ENCODE measurements at places on chromosomes 2 and 18.

DNA sequence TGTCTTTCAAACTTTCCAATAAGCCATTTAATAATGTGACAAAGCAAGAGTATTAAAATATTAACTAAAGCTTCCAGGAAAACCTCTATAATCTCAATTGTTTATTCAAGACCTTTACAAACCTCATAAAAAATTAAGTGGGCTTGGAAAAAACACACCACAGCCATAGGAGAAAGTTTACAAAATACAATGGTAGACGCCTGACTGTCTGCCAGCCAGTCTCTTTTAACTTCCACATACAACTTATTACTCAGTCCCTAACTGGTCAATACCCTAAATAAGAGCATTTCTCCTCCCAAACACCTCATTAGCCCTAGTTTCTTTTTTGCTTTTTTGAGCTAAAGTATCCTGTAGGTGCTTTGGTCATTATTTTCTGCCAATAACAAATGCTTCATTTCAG, 247.4 kb upstream of the CYP26B1 start:
- DNase-seq: no peak

GRCh38 chr2:197885587-197885986, 81.2 kb downstream of the PLCL1 start:
- DNase-seq: no peak

- no peak for DNase-seq
Observed at GRCh38 chr2:169743549-169743948, 9.9 kb downstream of the KLHL23 start.

DNA sequence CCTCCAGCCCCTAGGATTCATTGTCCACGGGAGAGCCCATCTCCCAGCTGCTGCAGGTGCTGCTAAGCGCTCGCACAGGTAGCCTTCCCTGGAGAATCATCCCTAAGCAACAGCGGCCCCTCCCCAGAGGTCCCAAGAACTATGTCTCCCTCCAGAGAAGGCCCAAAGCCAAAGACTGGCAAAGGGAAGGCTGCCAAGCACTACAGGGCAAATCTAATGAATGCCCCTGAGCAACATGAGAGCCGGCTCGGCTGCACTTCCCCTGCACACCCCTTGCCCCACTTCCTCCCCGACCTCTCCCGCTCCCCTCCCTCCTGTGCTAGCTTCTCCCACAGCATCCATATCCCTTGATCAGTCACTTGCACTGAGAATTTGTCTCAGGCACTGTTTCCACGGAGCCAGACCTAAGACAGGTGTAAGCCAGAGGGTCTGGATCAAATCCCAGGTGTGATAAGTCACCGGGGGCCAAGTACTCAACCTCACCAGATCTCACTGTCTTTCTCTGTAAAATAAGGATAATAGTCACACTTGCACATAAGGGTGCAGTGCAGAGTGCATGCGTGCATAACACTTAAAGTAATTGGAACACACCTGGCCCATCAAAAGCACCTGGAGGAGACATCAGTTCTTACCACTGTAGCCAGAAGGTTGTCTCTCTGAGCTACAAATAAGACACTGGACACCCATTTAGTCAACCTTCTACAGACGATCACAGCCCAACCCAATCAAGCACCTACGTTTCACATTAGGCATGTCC, 20.1 kb upstream of the COL6A3 start:
- no peak for DNase-seq

DNA sequence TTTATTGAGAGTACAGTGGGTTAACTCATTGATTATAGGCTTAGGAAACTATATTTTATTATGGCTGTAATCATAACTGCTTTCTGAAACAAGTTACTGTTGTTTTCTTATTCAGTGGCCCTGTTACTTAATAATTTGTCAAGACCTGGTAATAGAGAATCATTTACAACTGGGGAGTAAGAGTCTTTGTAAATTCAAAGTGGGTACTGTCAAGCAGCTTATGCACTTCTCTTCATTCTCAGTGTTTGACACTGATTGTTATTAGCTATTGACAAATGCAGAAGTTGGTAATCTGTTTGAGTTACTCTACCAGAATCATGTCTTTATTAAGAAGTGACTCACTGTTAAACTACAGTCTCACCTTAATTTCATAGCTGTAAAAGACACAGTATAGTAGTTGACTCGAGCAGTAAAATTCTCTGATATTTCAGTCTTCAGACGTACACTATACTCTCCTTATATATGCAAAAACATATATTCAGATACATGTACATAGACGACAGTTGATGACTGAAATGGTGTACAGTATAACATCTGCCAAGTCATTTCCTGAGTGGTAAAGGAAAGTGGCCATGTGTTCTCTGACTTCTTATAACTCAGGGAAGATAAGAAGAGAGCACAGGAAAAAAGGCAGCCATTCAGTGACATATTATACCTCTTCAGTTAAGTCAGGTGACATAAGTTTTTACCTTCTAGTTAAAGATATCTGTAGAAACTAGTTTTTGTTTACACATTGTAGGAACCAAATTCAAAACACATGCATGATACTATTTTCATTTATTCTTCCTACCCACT, 36.0 kb upstream of the TTC27 start:
- DNase-seq: no peak

- no peak for DNase-seq
Observed at GRCh38 chr18:35703043-35703688, 121.6 kb downstream of the GALNT1 start.

- DNase-seq: no peak
Observed at GRCh38 chr2:33284287-33284686, 192.2 kb upstream of the RASGRP3 start.

- DNase-seq: no peak
Observed at GRCh38 chr2:17747684-17748452, 5.7 kb downstream of the SMC6 start.

GRCh38 chr18:76494231-76495005, 624 bp downstream of the ZNF516 start:
- DNase-seq: peak; percentile 54

DNA sequence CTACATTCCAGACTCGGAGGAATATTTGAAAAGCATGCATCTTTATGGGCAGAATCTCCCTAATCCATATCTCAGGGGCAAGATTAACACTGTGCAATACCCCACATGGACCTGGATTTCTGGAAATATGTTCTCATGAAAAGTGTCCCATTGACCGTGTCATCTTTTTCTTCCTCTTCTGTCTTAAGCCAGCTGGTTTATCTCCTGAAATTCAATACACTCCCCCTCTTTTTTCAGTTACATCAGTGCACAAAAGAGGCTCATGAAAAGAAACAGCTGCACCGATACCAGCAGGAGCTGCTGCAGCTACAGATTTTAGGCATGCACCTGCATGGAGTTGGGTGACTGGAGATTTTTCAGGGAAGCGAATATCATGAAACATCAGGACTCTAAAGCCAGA, 117.2 kb downstream of the SLC4A3 start:
- no peak for DNase-seq

DNA sequence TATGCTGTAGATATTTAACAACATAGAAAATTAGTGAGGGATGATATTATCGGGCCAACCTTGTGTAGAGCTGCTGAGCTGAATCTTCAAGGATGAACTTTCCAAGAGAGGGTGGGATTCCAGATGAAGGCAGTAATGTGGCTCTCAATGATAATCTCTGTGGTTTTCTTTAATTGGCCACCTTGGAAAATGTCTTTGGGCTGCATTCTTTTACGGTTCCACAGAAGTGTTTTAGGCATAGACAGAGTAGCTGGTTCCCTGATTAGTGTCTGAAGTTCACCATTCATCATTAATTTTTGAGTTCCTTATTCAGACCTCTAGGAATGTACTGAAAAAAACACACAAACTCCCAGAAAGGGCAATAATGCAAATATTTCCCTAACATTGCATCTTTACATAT, 1566.9 kb upstream of the PIK3C3 start:
- DNase-seq: no peak

GRCh38 chr2:207387001-207387571, 142.7 kb upstream of the CREB1 start:
- DNase-seq: no peak

DNA sequence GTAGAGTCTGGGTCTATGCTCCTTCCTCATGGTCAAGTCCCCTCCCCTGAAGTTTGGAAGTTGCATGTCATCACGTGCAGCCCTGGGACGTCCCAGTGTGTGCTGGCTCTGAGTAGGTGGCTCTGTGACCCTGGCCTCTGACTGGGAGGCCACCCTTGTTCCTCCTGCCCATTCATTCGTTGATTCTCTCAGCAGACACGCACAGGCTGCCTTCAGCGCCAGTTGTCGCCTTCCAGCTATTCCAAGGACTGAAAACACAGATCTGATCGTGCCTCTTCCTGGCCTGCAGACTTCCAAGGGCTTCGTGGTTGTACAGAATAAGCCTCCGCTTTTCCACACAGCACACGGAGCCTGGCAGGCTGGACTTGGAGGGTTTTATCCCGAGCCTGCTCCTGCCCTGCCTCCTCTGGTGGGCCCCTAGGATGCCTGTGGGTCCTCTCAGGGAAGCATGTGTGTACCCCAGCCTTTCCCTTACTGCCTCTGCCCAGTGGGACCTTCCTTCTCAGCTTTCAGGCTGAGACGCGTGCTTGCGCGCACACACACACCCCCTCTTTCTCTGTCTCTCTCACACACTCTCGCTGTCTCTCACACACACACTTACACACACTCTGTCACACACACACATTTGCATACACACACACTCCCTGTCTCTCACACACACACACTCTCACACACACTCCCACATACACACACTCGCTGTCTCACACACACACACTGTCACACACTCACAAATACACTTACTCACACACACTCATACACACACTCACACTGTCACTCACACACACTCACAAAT, 17.7 kb downstream of the SH3BP4 start:
- no peak for DNase-seq

DNA sequence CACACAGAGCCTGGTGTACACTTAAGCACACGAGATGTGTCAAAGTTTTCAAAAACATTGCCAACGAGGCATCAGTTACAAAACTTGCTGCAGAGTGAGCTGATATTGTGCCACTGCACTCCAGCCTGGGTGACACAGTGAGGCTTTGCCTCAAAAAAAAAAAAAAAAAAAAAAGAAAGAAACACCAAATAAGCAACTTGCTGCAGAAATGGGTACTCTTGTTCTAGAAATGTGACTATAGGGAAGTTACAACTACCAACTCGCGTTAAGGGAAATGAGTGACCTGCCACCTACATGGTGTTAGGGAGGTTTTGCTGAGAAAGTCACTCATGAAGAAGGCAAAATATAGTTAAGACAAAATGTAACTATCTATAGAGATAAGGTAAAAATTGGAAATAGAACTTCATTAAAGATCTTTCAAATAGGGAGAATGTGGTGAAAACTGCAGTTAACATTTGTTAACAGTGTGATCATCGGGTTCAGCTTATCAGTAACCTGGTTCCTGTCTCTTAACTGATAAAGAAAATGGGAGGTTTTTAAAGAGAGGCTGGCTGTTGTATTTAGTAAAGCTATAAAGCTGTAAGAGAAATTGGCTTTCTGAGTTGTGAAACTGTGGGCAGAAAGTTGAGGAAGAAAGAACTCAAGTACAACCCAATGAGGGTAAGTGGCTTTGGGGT, at the start of gene IL1RL1:
IL1RL1 (plus strand) TSS at position 600 of the 677 bp plus-strand sequence. CDS start 26,702 bp downstream, outside the sequence.
- no peak for DNase-seq

DNA sequence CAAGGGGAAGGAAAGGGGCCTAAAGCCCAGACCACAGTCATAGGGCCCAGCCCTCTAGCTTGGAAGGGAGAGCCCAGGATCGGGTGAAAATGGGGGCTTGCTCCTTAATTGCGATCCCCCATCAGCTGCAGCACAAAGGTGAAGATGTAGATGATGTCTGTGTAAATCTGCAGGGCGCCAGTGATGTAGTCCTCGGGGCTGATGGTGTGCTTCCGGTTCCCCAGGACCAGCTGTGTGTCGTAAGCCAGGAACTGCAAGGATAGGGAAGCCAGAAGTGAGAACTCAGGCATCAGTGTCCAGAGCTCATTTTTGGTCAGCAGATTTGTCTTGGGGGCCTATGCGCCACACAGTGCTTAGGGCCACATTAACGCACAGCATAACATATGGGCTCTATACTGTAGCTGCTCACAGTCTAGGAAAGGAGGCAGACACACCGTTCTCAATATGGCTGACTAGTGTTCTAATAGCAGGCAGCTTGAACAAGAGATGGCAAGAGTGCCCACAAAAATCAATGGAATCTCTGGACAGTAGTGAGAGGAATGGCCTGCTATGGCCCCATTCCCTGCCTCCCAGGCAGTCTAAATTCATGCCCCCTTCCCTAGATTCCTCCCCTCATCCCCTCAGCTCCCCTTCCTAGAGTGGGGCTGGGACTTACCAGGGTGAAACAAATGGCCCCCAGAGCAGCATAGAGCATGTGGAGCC, 5.2 kb downstream of the PNKD start:
- DNase-seq: no peak

DNA sequence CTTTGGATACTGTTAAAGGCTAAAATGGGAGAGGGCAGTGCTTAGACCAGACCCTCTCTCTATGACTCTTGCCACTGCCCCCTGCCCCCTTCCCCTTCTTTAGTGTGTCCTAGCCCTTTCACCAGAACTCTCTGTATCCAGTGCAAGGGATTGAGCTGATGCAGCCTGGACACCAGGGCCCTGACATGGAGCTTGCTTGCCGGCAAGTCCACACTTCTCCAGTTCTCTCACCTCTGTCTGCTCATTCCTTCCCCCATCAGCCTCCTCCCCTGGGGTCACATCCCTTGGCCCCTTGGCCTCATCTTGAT, 1.5 kb upstream of the WNT6 start:
- no peak for DNase-seq

DNA sequence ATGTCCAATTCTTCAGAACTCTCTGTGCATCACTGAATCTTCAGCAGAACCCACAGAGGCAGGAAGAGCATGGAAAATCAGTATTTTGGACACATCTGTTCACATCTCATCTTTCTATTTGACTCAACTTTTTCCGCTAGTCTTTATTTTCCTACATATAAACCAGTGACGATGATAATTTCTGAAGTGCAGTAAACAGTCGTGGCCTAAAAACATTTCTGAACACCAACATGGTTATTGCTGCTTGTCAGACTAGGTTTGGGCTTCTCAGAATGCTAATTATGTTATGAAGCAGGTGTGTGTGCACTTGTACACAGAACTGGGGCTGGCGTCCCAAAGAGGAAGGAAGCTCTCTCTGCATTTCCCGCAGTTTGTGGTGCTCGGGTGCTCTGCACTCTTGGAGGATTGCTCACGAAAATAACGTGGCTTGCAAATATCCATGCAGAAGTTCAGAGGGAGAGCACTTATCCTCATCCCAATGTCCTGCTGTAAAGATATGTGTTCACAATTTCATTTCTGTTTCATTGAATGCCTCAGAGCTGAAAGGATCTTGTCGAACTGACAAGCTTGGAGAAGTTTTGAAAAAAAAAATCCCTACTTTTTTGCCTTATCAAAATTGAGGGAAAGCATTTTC, 50.8 kb downstream of the EDAR start:
- DNase-seq: no peak

- no peak for DNase-seq
Observed at GRCh38 chr2:38163006-38163405, 87.1 kb upstream of the CYP1B1 start.

DNA sequence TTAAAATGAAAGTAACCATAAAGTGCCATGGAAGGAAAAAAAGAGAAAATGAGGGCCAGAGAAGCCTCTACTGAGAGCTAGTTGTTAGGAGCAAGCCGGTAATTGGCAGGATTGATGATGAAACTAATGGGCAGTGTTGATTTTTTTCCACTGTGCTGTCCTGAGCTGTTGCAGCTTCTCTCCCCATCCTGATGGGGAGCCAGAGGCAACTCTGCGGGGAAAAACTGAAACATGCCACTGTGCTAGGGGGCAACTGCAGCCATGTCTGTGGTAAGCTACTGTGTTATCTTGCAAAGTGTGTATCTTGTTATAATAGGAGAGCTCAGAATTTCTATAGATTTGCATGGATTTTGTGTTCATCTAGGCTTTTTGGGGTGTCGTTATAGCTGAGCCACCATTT, 487.9 kb downstream of the STK39 start:
- no peak for DNase-seq

Data from GM03348 (cell line).